ENCODE measurements at places on chromosomes 12 and 14. TPM values are rescaled to one million over a fixed set of nuclear protein-coding genes. Genes with fewer than 3 reads are reported as not detected.

BDKRB1 gene
- total RNA-seq = 10.3 TPM

LRCOL1 gene
- total RNA-seq = not detected

ITGB7 gene
- not detected for total RNA-seq

JPH4 gene
- total RNA-seq = not detected

GPD1 gene
- not detected for total RNA-seq

HEBP1 gene
- total RNA-seq = 6.6 TPM

DIO2 gene
- 27.3 TPM for total RNA-seq

DNA sequence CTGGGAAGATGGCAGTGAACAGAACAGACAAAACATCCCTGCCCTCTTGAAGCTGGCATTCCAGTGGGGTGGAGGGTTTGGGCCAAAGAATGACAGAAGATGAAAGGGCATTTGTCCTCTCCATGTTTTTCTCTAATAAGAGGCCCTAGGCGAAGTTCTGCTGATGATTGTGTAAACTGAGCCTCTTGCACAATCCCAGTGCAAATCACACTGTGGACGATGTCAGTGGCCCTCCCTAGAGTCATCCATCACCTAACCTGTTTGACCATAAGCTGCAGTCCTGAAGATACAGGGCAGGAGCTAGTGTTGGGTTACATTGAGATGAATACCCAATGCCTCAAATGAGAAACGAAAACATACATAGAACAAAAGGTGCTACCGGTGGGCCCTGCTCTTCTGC, 622.4 kb upstream of the TBX3 start:
- DNase-seq = no peak

GRCh38 chr14:92494512-92494911, 19.1 kb upstream of the RIN3 start:
- DNase-seq = no peak

- DNase-seq = peak; percentile 82
Measured at GRCh38 chr14:31927348-31927832, 149.7 kb upstream of the ARHGAP5 start.

DNA sequence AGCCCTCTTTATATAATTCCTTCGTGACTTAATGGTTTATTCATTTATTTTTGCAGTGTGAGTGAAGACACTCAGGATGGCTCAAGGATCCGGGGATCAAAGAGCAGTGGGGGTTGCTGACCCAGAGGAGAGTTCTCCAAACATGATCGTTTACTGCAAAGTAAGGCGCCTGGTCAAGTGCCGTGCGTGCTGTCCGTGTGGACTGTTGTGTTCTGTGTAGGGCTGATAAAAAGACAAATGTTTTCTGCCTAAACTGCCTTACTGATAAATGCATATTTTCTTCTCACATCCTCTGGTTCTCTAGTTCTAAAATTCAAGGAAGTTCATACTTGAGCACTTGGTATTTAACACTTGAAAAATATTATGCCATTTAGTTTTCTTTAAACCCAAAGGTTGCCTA, 32.5 kb downstream of the RGS6 start:
- no peak for DNase-seq

DNA sequence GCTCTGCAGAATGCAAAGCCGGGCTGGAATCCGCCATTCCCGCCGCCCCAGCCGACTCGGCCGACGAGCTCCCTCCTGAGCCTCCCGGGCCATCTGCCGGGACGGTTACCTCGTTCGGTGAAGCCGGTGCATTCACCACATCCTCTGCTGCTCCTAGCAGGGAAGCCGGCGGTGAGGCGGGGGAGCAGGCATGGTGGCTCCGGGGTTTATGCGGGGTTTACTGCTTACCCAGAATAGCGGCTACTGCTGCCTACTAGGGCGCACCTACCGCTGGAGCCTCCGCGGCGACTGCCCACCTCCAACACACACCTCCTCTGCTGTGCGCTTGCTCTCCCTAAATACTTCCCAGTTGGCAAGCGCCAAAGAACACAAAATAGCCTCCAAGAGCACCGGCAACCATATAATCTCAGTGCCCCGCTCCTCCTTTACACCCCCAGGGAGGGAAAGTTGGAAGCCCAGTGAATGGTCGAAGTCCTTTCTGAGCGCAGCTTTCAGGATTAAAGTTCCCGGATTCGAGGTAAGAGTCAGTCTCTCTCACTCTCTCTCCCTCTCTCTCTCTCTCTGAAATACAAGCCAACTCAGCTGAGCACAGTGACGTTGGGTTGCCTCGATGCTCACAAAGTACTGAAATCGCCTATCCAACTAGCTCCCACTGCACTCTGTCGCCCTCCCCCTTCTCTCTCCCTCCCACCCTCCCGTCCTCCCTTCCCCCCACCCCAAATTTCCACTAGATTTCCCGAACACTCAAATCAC, at the start of gene TBX5:
TBX5 (minus strand) TSS at position 626 of the 753 bp plus-strand sequence. CDS start 2,246 bp downstream, outside the sequence.
- DNase-seq = no peak

GRCh38 chr14:49526101-49526500, 60.1 kb downstream of the RPS29 start:
- no peak for DNase-seq

DNA sequence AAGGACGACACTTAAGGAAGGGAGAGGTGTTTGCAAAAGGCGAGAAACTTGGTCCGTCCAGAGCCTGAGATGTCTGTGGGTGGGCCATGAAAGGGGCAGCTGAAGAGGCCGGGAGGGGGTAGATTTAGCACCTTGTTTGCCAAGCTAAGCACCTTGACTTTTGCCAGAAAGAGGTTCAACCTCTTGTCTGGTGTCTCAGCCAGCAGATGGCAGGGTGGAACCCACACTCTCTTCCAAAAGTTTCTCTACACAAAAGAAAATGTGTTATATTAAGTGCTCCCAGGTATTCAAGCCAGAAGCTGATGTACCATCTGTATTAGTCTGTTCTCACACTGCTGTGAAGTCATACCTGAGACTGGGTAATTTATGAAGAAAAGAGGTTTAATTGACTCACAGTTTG, 69.9 kb downstream of the SUDS3 start:
- no peak for DNase-seq

DNA sequence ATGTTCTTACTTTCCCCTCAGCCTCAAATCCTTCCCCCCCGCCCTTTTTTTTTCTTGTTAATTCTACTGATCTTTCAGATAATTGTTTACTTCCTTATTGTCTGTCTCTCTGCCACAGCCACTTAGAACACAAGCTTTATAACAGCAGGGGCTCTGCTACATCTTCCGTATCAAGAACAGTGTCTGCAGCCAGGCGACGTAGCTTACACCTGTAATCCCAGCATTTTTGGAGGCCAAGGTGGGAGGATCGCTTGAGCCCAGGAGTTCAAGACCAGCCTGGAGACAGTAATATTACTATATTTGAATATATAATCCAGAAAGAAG, 5.4 kb downstream of the SOS2 start:
- DNase-seq = no peak

DNA sequence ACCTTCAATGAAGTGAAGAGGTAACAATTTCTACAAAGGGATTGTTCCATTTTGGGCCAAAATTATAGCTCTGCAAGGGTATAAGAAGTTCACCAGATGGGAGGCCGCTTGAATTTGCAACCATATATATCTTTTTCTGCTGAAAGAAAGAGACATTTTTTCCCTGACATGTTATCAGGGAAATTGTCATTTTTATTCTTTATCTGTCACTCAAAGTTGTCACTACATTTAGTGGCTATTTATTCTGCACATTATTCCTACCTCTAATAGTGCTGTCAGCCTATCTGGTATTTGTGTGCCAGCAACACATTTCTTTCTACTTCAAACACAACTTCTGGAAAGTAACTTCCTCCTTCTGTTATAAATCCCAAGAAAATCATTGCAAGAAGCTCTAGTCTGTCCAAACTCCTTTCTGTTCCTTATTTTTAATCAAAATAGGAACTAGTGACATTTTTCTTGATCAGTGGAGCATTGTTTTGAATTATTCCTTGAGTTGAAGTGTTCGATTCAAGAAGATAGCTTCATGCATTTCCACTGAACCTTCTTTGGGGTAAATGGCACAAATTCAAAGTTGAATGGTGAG, 137.9 kb upstream of the ATP2B1 start:
- no peak for DNase-seq

- DNase-seq = no peak
Measured at GRCh38 chr12:121794534-121795033, 1.1 kb upstream of the RHOF start.

GRCh38 chr14:64764641-64765520, 60.7 kb downstream of the PLEKHG3 start:
- peak; percentile 93 for DNase-seq

DNA sequence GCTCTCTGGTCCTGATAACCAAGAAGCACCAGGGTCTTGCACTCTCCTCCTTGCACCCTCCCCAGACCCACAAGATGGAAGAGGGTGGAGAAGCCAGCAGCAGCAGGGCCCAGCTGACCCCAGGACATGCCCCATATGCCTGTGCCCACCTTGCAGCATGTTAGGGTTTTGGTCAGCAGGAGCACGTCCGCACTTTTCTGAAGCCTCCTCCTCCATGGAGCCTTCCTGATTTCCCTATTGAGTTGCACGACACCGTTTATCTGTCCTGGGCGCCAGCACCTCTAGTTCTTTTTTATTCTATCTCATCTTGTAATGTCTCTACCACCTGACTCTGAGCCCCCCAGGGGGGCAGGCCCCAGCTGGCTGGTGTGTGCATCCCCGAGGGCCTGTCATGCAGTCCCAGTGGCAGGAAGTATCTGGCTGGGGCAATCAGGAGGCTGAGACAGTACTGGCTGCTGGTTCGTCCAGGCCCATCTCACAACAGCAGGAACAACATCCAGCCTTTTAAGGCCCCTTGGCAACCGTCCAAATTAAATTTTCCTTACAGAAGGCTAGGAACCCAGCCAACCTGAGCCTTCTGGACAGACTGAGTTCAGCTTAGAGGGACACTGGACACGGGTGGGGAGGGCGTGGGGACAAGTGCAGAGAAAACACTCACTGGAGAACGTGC, 39.6 kb downstream of the CCDC85C start:
- DNase-seq = no peak

DNA sequence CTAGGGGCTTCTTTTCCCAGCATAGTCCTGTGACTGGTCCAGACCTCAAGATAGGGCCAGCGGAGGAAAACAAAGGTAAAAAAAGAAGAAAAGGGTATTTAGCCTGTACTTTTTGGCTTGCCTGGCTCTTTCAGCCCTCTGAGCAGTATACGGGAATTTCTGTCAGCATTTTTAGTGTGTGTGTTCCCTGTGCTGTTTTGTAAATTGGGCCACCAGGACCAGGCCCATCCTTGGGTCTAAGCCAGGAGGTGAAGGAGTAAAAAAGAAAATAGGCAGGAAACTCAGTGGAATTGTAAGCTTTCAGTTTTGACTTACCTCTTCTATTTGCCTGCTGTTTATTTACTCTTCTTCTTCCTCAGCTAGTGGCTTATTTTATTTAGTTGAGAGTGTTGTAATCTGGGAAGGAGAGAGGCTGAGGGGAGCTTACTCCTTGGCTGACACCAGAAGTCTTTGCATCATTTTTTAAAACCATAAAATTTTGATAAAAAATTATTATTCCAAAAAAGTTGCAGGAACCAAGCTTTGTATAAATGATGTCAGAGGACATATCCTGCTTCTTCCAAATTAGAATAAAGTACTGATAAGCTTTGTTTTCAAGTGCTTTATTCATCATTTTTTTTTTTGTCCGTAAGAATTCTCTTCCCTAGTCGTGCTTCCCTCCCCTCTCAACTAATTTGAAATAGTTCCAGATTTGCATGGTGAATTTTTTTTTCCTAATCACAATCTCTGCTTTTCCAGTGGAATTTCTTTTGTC, 63.7 kb downstream of the DIP2B start:
- peak; percentile 43 for DNase-seq

GRCh38 chr12:106975993-106976658, 10.8 kb downstream of the MTERF2 start:
- no peak for DNase-seq

DNA sequence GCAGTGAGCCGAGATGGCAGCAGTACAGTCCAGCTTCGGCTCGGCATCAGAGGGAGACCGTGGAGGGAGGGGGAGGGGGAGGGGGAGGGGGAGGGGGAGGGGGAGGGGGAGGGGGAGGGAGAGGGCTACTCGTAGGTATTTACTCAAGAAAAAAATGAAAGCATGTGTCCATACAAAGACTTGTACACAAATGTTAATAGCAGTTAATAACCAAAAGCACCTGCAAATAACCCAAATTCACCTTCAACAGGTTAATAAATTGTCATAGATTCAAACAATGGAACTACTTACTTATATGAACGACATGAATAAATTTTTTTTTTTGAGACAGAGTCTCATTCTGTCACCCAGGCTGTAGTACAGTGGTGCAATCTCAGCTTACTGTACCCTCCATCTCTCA, 152.4 kb downstream of the BRMS1L start:
- no peak for DNase-seq

- no peak for DNase-seq
Measured at GRCh38 chr14:40525314-40525713, 1081.4 kb upstream of the LRFN5 start.

GRCh38 chr12:104513681-104514080, 56.9 kb downstream of the CHST11 start:
- no peak for DNase-seq
